ENCODE measurements at places on chromosomes 6 and 20.

GRCh38 chr6:29082457-29082856, 4.7 kb downstream of the OR2B3 start:
- DNase-seq, result no peak

DNA sequence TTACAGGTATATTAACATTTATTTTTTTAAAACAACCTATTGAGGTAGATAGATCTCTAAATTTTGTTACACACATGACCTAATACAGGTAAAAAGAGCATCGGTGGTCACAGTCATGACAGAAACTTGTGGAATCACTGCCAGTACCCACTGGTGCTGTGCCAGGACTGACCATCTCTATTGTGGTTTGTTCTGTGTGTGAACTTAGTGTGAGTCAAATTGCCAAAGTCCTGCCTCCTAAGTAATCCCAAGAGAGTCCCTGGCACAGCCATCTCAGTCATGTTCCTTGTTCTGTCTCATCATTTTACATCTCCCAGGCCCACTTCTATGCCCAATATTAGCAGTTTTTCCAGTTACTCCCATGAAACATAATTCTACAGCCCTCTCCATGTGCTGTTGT, 21.4 kb downstream of the GSTA2 start:
- DNase-seq, result no peak

DNA sequence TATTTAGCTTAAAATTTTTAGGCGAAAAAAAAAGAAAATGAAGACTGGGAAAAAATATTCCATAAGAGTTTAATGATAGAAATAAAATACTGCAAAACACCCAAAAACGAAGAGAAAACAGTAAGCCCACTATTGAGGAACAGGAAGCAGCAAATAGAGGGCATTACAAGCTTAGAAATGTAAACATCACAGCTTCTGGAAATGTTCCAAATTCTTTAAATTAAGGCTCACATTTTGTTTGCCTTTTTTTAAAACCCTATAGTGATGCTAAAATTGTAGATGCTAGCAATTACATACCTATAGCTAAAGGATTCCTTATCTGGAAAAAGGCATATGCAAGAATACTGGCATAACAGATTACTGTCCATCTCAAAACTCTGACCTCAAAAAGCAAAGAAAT, 248.6 kb downstream of the KHDRBS2 start:
- no peak for DNase-seq

DNA sequence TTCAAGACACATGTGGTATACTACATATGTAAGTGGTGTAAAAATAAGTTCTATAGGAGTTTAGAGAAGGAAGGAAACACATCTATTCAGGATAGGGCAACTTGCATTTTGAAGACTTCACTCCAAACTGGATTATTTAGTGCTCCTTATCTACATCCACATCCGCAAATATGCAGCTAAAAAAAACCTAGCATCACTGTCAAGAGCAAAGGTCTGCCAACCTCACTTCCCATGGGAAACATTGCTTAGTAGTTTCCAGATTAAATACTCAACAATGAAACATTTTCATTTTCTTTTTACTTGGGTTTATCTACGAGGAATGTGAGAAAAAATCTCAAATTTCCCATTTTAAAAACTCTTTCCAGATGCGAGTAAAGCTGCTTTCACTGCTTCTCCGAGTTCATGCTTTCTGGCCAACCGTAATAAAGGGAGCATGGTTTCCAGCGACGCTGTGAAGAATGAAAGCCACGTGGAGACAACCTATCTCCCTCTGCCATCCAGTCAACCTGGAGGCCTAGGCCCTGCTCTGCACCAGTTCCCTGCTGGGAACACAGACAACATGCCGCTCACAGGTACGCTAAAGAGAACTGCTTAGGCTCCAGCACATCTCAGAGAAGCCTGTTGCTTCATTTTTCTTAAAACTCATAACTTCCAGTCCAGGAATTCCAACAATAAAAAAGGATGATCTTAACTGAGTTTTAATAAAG, 48.2 kb downstream of the RFX6 start:
- DNase-seq, result no peak

DNA sequence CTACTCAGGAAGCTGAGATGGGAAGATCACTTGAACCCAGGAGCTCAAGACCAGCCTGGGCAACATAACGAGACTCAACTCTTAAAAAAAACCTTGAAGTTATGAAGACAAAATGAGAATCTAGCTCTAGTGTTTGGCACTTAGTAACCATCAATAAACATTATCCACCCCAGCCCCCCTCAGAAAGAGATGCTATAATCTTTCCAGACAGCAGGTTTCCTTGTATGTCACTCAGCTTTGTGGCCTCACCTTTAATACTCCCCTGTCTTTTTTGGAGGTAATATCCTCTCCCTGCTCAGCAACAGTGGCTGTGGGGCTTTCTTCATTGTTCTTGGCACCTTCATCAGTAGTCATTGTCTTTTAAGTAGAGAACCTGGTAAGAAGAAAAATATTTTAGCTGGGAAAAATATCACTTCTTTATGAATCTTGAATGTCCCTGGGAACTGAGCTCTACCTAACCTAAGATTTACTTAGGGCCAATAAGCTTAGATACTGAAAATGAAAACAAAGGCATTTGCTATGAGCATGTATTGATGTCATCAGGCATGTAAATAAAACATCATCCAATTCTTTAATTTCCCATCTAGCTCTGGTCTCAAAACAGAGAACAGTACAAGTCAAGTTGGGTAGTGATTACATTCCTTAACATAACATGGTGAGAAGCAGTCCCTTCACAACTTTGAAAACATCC, 46.1 kb downstream of the FKBP5 start:
- no peak for DNase-seq

DNA sequence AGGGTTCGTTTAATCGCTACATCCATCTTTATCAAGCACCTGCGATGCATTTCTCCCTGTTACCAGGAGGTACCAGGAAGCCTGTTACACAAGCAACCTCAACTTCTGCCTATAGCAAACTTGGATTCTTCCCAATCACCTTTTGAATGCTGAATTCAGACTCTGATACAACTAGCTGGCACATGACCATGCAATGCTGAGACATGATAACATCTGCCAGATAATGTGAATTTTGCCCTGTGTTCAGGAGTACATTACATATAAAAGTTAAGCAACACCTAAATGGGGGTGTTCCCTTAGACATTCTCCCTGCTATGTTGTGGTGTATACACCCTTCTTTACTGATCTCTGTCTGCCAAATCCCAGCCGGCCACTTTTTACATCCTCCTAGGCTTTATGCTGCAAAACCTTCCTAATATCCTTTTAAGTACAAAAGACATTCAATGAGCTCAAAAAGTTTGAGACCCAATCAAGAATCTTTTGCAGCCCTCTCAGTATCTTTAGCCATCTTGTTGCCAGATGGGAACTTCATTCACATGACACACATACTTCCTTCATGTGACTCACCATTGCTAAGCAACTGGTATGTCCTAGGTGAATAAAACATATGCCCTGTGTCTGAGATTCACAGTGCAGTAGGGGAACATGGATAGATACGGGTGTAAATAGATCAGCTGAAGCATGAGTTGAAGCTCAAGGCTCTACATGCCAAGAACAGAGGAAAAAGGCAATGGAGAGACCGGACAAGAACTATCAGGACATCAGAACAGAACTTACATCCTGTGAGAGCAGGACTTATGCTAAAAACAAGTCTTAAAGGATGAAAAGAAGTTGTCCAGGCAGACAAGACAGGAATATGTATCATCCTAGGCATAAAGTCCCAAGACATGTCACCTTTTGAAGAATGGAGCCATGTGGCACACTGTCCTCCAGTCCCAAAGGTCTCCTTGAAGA, 84.3 kb downstream of the ZHX3 start:
- no peak for DNase-seq

- no peak for DNase-seq
Observed at GRCh38 chr6:42962502-42963178, 2.1 kb downstream of the GNMT start.

GRCh38 chr6:166935353-166935752, 21.0 kb downstream of the RNASET2 start:
- DNase-seq, result no peak

- no peak for DNase-seq
Observed at GRCh38 chr6:163412341-163412740, 2.2 kb upstream of the QKI start.

- peak; percentile 22 for DNase-seq
Observed at GRCh38 chr6:122838060-122838780, 49.2 kb downstream of the SMPDL3A start.

DNA sequence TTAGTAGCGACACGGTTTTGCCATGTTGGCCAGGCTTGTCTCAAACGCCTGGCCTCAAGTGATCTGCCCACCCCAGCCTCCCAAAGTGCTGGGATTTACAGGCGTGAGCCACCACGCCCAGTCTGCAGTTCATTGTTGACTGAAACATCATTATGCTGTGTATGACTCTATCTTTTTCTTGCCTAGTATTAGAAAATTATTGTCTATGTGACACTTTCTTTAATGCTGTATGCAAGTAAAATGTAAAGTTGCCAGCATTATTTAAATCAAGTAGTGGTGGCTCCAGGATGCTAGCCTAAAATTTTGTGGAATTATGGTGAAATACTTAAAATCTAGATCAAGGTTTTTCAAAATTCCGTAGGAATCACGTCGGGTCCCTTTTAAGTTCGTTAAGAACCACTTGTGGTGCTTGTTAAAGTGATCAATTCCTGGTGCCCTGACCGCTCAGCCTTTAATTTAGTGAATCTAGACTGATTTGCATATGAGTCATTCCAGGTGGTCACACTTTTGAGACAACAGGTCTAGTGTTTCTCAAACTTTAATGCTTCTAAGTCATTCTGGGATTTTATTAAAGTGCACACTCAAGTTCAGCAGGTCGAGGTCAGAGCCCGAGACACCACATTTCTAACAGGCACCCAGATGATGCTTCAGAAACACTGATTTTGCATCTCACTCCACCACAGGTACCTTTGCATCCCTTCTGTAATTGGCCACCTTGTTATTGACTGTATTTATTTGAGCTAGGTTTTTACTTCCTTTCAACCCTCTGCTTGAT, 132.6 kb upstream of the MTHFD1L start:
- no peak for DNase-seq

GRCh38 chr20:58996226-58996611, 10.8 kb downstream of the CTSZ start:
- no peak for DNase-seq

DNA sequence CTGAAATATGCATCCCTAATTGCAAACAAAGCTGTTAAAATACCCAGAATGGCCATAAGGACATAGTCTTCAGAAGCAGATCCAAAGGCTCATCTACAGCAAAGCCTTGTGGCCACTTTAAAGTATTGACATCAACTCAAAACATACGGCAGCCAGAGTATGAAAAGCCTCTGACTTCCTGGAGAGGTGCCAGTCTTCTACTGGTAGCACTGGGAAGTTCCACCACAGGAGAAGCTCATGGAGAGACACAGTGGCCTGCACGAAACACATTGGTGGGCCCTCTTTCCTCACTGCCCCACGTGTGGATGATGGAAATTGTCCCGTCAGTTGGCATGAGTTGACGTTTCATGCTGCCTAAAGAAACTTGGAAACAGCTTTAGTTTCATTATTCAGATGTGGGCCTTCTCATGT, 202.6 kb upstream of the HEY2 start:
- DNase-seq, result peak; percentile 52

GRCh38 chr6:19415605-19416326, 421.4 kb upstream of the ID4 start:
- DNase-seq, result no peak

GRCh38 chr6:44161997-44162338, 3.3 kb downstream of the CAPN11 start:
- no peak for DNase-seq

DNA sequence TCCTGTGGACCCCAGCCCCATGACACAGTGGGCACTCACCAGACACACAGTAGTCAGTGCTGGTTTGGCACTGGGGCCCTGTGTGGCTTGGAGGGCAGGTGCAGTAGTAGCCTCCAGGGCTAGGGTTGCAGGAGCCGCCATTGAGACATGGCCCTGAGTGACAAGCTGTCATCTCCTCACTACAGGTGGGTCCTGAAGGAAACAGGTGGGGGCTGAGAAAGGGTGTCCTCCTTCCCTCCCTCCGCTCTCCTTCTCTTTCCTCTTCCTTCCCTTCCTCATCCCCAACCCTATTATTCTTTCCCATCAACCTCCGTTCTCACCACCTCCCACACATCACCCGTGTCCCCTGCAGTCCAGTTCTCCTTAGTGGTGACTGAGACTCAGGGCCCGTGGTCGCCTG, 10.2 kb downstream of the NOTCH4 start:
- DNase-seq, result no peak

DNA sequence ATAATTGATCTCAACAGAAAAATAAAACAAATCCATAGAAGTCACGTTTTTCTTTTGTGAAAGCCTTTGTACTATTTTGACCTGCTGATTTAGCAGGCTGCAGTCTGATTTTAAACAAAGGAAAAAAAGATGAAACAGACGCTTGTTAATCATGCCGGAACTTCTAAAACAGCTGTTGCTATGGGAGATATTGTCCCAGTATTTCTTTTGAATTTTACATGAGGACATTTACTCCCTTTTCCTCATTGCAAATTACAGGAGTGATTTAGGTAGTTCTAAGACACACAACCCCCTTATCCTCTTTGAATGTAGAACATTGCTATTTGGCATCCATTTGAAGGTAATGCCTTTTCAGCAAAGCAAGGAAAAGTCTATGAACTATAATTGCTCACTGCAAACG, 416.1 kb downstream of the BCKDHB start:
- DNase-seq, result no peak

GRCh38 chr6:136084403-136084802, 165.7 kb downstream of the MTFR2 start:
- DNase-seq, result no peak

GRCh38 chr20:31602779-31603441, 2.2 kb upstream of the ID1 start:
- DNase-seq, result no peak

- peak; percentile 37 for DNase-seq
Observed at GRCh38 chr6:104887350-104887749, 27.6 kb upstream of the HACE1 start.

DNA sequence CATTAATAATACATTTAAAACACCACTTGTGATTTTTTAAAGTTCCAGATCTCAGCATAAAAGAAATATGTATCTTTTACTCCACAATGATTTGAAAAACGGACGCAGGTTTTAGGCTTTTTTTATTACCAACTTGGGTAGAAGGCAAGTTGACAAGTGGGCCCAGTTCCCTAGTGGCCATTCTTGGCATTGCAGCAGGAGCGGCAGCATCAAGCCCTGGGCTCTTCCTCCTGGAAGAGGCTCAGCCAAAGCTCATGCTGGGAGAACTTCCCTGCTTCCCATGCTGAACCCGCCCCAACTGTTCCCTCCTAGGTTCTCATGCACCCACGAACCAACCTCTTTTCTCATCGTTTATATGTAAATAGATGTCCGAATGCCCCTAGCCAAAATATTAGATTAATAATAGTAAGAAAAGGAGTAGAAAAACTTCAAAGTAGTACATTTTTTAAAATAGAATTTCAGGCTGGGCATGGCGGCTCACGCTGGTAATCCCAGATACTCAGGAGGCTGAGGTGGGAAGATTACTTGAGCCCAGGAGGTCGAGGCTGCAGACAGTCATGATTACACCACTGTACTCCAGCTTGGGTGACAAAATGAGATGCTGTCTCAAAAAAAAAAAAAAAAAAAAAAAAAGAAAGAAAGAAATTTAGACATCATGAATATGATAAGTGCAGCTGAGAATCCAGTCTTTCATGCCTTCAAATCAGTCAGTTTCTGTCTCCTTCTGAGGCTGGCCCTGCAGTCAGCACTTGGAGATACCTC, 18.2 kb upstream of the MYB start:
- DNase-seq, result peak; percentile 87
